ENCODE measurements at places on chromosomes 5 and 9.

DNA sequence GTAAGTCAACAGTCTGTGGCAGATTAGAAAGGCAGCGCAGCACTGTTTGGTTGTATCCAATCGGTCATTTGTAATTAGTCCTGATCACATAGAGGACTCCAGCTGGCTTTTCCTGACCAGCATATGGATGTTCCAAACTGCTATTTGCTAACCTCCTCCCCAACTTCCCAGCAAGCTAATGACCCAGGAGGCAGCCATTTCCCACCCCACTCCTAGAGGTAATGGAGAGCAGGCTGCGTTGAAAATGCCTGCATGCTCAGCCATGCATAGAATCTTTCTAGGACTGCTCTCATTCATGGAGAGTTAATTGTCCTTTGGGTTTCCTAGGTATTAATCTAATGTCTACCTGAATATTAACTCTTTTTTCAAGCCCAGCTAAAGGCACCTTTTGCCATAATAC, 850.6 kb upstream of the WWC1 start:
- no peak for DNase-seq

DNA sequence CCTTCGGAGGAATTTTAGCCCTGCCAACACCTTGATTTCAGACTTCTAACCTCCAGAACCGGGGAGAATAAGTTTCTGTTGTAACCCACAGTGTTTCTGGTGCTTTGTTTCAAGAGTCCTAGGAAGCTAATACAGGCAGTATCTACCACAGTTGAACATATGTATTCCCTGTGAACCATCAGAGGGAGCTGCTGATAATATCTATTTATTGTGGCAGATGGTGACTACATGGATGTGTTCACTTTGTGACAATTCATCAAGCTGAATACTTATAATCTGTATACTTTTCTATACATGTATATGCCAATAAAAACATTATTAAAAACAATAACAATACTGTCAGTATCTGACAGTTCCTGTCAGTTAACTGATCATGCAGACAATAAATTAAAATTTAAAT, 137.2 kb upstream of the GNA14 start:
- DNase-seq = no peak

- no peak for DNase-seq
These were observed 61.1 kb downstream of the GRIA1 start for GRCh38 chr5:153551537-153552079.

- DNase-seq = no peak
These were observed 1.4 kb upstream of the PSIP1 start for GRCh38 chr9:15512204-15512603.

GRCh38 chr9:132350861-132351315, 3.9 kb downstream of the SETX start:
- DNase-seq = no peak
